ENCODE measurements at places on chromosomes 2 and 18.

DNA sequence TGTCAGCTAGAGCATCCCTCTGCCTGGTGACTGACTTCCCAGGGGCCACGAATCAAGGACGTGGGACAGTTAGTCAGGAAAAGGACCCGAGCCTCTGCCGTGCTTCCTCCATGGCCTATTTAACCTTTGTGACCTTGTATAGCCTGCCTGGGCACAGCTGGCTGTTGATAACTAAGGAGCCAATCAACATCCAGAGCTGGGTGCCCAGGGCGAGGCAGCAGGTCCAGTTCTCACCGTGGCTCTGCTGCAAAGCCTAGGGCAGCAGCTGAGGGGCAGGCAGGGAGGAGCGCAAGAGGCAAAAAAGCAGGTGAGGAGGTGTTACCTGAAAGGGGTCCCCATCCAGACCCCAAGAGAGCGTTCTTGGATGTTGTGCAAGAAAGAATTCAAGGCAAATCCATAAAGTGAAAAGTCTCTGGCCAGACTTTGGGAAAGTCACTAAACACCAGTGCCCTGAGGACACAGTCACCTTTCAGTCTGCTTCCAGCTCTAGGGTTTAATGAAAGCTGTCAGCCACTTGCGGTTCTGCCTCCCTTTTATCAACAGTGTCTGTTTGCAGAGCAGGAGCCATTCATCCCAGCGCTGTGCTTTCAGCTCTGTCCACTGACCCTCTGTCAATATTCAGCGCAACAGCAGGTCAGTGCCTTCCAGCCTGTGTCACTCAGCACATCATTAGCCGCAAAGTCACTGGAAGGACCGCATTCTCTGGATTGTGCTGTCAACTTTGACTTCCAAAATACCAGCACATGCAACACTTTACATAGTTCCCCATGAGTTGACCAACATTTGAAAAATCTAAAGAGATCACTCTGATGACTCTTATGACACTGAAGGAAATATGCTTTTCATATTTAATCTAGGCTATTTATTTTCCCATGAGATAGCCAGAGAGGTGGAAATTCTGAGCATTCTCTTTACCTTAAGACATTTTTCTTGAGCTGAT lies 38.6 kb upstream of the ASAP2 start:
- DNase-seq = no peak

DNA sequence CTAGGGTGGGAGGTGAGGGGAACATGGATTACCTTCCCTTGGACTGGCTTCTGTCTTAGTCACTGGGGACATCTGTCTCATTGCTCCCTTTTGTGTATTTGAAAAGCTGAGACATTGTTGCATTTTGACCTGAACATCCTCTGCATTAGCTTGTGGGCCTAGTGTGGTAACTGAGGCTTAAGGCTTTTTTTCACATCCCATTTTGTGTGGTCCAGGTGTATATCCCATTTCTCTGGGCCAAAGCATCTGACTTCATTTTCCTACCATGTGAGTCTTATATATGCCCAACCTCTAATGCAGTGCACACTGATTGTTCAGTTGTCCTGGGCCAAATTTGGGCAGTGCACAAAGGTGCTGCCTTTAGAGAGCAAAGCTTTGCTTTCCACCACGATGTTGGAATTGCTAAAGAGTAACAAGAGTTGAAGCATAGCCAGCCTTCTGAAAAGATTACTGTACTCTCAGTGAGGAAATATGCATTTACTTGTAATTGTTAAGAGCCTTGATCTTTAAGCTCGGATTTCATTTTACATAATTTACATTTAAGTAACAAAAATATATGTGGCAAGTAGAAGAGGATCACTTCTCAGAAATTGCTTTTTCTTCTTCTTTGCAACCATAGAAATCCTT lies 13.3 kb downstream of the PRKCE start:
- DNase-seq = no peak

DNA sequence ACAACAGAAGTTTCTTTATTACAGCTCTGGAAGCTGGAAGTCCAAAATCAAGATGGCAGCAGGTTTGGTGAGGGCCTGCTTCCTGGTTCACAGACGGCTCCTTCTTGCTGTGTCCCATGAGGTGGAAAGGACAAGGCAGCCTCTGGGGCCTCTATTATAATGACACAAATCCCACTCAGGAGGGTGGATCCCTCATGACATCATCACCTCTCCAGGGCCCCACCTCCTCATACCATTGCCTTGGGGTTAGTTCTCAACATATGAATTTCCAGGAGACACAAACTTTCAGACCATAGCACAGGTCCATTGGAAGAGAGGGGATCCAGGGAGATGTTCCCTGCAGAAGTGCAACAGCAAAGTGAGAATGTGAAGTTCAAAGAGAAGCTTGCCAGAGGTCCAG lies 202.8 kb downstream of the TFCP2L1 start:
- no peak for DNase-seq

GRCh38 chr18:2900684-2901422 lies 54.0 kb downstream of the EMILIN2 start:
- no peak for DNase-seq

DNA sequence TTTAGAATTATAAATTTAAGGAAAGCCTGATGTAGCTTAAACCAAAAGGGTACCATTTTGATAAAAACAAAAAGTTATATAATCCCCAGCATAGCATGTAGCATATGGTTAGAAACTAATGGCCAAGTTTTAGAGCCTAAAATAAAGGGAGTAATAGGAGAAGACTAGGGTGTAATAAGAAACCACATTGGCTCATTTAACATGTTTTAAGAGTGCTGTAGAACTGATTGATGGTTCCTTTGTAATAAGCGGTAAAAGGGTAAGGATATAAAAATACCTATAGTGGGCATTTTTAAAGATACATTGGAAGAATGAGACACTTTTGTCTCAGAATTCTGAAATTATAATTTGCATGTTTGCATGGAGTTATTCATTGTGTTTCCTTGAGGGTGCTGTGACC lies 1.9 kb downstream of the PSMA8 start:
- no peak for DNase-seq

- no peak for DNase-seq
These were observed 4.3 kb downstream of the RAX start for GRCh38 chr18:59268721-59269562.

GRCh38 chr2:20552847-20553246 lies 98.1 kb downstream of the HS1BP3 start:
- DNase-seq = no peak

- DNase-seq = no peak
These were observed 158.8 kb upstream of the SMIM21 start for GRCh38 chr18:75586130-75586889.

DNA sequence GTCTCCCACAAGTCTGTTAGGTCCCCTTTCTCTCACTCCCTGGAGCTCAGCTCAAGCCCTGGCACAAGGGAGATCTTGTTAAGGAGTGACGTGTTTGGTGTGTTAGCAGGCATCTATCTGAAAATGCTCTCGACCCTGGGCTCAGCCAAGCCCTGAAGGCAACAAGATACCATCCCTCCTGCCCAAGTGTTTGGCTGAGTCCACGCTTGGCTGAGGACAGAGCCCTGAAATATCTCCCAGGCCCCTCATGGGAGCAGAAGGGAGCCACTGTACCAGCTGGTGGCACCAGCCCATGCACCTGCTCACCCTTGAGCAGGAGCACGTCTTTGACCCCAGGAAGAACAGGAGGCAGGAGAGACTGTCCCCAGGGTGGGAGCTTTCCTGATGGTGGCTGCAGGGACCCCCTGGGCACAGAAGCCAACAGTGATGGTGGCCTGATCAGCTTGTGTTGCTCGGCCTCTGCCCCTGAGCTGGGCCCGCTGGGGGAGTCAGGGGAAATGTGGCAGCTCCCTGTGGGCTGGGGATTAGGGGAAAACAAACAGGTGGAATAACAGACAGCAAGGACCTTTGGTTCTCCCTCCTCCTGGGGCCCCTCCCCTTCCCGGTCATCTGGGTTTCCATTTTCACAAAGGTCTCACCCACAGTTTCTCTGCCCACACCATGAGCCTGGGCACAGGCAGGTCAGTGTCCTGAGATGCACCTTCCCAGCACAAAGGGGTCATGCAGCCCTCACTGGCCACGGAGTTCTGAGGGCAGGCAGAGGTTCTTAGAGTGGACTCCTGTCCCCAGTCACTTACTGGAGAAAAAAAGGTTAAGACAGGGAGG lies 91.6 kb downstream of the RHOB start:
- DNase-seq = no peak

- DNase-seq = no peak
These were observed 275.1 kb upstream of the STON1 start for GRCh38 chr2:48254839-48255238.

GRCh38 chr2:157245846-157246764 lies 11.4 kb upstream of the GALNT5 start:
- DNase-seq = peak; percentile 68

GRCh38 chr2:109062859-109063700 lies 65.9 kb upstream of the SH3RF3 start:
- DNase-seq = no peak

DNA sequence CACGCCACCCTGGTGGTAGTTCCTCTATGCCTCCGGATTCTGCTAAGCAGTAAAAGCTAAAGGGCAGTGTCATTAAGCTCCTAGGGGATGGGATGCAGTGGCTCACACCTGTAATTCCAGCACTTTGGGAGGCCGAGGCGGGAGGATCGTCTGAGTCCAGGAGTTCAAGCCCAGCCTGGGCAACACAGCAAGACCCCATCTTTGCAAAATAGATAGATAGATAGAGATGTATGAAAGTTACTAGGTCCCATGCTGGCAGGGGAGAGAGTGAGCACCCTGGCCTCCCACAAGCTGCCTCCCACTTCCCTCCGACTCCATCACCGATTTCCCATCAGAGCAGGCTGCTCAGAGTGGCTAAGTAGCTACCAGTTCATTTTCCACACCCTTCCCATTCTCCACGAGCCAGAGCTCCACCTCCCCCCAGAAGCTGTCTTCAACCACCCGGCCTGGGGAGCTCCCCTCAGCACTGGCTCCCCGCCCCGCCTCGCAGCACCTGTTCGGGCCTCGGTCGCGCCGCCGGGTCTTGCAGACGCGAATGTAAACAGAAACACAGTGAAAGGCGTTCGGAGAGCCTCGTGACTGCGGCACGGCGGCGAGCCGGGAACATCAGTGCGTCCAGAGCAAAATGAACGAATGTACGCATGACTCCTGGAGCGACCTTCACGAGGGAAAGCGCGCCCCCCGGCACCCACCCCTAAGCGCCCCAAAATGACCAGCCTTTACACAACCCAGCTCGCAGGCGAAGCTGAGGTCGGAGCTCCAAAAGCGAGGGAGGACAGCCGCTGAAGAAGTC lies 598 bp upstream of the CEP68 start:
- DNase-seq = no peak

DNA sequence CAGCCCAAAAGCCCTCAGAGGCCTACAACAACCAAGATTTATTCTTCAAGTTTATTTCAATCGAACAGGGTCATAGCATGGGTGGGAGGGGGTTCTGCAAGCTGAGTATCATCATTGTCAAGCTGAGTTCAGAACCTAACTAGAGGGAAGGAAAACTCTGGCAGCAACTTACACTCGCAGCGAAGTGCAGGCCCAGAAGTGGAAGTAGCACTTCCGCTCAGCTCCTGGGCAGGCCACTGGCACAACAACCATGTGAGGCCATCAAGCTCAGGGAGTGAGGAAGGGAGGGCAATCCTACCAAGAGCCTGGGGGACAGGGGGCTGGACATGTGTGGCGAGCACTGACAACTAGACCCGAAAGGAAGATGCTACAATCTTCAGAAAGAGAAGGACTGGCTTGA lies 4.8 kb downstream of the UXS1 start:
- no peak for DNase-seq

DNA sequence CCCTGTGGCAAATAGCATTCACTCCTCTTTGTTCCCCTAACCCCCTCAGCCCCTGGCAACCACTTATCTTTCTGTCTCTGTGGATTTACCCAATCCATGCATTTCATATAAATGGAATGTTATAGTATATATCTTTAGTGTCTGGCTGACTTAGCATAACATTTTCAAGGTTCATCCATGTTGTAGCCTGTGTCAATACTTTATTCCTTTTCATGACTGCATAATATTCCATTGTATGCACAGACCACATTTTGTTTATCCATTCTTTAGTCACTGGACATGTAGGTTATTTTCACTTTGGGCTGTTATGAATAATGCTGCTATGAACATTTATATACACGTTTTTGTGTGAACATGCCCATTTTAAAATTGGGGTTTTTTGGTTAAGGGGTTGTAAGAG lies 42.8 kb downstream of the TET3 start:
- DNase-seq = no peak

DNA sequence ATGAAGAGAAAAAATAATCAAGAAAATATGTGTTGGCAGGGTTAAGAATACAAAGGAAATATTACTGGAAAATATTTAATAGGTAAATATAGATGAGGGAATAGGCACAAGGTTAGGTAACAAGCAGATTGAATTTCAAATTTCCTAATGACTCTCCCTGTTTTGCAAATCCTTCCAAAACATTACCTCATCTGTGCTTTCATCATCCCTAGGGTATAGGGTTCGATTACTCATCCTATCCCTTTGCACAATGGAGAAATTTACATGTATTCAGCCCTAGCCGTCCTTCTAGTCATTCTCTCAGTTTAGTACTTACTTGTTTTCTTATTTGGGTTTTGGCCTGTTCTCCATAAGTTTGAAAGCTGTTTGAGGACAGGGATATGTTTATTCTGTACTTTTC lies 864.6 kb upstream of the FSHR start:
- no peak for DNase-seq

- DNase-seq = peak; percentile 82
These were observed 60.2 kb downstream of the RALBP1 start for GRCh38 chr18:9535430-9535991.

DNA sequence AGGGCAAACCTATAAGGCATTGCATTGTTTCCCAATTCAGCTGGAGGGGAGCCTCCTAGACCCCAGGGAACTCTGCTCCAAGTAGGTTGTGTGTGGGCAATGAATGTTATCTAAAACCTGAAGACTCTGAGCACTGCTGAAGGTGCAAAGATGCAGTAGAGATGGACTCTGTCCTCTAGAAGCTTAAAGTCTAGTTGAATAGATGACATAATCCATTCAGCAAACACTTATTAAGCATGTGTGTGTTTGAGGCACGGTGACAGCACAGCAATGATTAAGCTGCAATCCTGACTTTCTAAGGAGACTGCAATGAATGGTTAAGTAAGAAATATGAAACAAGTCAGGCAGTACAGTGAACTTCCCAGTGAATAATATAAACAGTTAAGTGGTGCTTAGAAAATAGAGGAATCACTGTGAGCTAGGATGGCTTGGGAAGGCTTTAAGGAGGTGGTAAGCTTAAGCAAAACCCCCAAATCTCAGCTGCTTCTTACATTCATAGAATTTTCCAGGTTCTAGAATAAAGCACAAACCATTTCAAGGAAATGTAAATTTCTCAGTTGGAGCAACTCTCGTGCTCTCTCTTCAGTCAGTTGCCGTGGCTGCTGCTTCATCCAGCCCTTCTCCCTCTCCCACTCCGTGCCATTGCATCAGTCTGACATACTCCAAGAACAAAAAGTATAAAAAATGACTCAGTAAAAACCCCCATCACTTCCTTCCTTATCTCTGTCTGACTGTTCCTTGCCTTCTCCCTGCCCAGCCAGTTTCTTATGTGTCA lies 19.1 kb downstream of the MXD1 start:
- DNase-seq = peak; percentile 52

DNA sequence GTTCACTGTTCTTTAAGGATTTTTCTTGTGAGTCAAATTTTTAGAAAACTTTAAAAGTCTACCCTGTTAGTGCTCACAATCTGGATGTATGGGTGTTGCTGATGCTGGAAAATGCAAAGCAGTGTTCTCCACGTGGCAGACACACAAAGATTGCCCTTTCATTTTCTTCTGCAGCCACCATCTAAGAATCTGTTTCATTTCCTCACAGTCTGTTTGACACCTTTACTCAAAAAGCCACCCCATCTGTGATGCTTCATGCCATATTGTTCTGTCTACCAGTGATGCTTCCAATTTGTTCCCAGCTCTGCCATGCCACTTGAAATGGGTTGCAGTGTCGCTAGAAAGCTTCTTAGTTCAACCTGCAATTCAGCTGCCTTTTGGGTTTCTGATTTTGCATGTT lies 464.2 kb upstream of the UBE2E3 start:
- no peak for DNase-seq
